ENCODE measurements at places on chromosomes 7 and 10.

GRCh38 chr10:15426558-15426957 lies 55.5 kb upstream of the FAM171A1 start:
- no peak for DNase-seq

GRCh38 chr10:131162211-131162610 lies 149.3 kb downstream of the TCERG1L start:
- DNase-seq, result no peak

DNA sequence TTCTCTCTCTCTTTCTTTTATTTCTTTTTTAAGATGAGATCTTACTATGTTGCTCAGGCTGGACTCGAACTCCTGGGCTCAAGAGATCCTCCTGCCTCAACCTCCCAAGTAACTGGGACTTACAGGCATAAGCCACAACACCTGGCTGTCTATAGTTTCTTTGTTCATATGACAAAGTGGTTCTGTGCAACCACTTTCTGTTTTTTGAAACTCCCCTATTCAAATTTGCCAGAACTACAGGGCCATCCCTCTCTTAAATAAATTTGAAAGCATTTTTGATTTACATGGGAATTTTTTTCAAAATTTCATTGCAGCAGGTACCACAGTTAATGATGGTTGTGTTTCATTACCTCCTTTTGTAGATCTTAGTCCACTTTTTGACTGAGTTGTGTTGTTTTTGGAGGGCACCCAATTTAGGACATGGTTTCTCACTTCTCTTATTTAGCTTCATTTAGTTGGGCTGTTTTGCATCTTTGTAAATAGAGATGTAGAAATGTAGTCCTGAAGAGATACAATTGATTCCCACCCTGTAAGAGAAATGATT lies 119.2 kb downstream of the LRRC4 start:
- no peak for DNase-seq

GRCh38 chr7:132437730-132438129 lies 138.5 kb downstream of the PLXNA4 start:
- no peak for DNase-seq

- DNase-seq, result no peak
These were observed 31.6 kb downstream of the MKLN1 start for GRCh38 chr7:131359136-131359776.

- DNase-seq, result no peak
These were observed 69.3 kb downstream of the ARHGAP22 start for GRCh38 chr10:48535416-48536155.

DNA sequence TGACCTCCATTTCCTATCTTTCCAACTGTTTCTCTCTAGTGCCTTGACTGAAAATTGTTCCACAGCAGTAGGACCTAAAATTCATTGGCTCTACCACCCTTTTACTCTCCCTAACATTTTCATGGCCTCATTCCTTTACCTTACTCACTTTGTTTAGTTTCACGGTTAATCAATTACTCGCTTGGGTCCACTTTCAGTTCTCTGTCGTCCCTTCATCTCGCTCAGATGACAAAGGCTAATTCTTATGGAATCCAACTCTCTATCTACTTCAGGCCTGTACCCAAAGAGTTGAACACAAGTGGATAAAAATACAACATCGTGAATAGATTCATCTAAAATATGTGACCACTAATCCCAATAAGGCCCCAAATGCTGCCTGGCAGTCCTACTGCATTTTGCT lies 85.9 kb upstream of the ADO start:
- DNase-seq, result no peak

DNA sequence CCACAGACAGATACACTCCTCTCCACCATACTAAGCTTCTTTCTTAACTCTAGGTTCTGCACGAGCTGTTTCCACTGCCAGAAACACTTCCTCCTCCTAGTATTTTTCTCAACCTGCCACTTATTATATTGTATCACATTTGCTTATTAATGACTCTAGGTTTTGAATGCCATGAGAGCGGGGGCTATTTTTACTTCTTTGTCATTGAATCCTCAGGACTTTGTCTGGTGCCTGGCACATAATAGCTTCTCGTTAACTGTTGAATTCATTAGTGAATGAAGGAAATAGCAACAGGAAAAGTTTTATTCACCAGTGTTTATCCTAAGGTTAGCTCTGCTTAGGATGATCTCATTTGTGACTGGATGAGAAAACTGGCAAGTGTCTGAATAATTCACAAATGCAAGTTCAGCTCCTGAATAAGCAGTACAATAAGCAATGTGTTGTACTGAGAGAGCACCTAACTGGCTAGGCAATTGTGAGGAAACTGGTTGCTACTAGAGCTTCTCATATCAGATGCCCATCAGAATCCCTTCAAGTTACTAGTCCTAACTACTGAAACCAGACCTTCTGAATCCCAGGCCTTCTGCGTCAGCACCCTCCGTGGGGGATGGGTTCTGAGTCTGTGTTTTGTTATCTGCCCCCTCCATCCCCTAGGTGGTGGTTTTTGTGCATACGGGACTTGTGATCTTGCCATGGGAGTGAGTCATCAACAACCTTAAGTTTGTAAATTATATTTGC lies 92.7 kb downstream of the LSMEM1 start:
- no peak for DNase-seq

GRCh38 chr10:124359336-124359832 lies 59.3 kb downstream of the OAT start:
- DNase-seq, result no peak

DNA sequence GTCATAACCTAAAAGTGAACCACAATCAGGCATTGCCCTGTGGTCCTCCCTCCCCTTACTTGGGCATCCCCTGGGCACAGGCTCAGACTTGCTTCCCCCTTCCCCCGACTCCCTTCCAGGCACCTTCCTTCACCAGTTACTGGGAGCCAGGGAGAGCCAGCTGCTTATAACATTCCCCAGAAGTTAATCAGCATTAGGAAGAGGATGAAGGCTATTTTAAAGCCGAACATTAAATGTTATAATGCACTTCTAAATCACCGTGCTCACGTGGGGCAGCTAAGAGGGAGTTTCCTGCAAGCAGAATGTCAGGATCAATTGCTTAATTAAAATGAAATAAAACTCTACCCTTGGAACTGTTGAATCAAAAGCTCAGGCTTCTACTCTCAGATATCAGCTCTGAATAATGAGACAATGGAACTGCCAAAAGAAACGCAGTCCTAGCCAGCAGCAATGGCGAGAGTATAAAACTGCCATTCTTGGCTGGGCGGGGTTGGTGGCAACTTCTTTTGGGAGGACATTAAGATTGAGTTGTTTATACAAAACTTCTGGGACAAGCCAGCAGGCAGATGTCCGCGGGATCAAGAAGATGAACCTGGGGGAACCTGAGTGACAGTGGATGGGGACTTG lies 169.5 kb downstream of the FANK1 start:
- DNase-seq, result no peak

DNA sequence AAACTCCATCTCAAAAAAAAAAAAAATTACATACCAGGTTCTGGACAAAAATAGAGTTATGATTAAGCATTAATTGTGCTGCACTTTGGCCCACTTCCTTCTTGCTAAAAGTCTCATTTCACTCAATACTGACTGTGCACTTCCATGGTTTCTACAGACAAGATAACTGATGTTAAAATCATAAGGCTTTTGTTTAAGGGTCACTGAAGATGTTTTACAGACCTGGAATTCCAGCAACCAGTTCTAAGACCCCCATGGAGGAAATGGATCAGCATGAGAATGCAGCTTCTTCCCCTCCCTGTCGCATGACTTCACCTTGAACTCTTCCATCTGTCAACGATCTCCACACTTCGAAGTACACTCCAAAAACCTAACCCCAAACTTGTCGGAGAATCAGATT lies 1191.8 kb upstream of the AUTS2 start:
- DNase-seq, result no peak

- DNase-seq, result no peak
These were observed 29.4 kb downstream of the NPTX2 start for GRCh38 chr7:98646465-98646864.

DNA sequence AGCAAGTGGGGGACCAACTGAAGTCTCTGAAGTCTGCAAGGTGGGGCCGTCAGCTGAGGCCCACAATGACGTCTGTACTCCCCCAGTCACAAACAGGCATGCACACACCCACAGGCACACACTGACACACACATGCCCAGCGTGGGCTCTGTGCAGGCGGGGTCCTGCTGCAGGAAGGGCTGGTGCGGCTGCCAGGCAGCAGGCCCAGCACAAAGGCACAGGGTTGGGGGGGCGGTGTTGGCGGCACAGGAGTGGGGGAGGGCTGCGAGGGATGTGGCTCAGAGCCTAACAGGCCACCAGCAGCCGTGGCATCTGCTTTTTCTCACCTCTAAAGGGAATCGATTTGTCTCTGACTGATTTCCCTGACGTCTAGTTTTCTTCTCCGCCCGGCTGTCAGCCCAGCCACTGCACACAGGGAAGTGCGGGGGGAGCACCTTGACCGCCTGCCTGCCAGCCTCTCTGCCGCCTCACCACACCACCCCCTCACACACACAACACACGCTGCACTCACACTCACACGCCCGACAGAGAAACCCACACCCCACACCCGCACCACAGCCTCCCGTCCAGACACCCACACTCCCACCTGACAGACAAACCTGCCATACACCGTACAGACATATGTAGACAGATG lies 43.5 kb upstream of the ZMIZ1 start:
- DNase-seq, result no peak

Data from stimulated activated CD8-positive, alpha-beta memory T cell treated with anti-CD3 and anti-CD28 coated beads, Interleukin-15, amount 100 ng/mL, for 24 hours (primary cell).